ENCODE measurements at places on chromosomes 7 and 10.

GRCh38 chr10:14173391-14173705 lies 157.4 kb downstream of the FRMD4A start:
- no peak for DNase-seq

DNA sequence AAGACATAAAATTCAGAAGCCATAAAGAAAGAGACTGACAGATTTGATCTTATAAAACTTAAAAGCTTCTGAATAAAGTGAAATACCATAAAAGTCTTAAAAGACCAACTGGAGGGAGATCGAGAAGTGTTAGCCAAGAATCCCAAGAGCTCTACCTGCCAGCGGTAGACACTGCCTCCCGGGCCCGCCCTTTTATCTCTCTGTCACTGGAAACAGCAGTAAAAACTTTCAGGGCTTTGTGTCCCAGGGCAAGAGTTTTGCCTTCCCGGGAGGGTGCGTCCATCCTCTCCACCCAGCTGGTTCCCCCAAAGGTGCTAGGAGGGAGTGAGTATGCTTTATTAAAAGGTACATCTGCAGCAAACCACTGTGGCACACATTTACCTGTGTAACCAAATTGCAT lies 5.8 kb downstream of the PLA2G12B start:
- no peak for DNase-seq

DNA sequence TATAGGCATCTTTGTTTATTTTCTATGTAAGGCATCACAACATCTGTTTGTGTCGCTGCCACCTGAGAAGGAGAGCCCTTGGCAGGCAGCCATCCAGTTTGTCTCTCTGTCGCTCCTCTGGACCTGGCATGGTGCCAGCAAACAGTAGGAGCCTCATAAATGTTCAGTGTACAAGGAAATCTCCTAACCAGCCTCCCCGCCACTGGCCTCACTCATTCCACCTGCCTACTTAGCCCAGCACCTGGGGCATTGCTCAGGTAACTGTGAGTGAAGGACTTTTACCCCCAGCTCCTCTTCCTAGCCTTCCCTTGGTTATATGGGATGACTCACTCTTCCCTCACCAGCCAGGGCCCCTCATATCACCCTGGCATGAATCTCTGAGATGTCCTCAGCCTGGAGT lies 61.7 kb upstream of the NPTX2 start:
- no peak for DNase-seq

DNA sequence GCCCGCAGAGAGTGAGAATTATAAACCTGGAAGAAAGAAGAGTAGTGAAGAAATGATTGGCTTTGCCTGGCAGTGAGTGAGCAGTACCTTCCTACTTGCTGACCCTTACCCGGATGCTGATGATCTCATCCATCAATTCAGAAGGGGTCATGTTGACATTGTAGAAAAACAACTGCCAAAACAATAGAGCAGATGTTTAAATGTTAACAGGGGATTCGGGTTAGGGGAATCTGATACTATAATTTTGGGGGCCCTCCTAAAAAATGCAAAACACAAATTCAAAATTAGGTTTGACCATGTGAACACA lies 78.1 kb downstream of the MYOF start:
- no peak for DNase-seq

DNA sequence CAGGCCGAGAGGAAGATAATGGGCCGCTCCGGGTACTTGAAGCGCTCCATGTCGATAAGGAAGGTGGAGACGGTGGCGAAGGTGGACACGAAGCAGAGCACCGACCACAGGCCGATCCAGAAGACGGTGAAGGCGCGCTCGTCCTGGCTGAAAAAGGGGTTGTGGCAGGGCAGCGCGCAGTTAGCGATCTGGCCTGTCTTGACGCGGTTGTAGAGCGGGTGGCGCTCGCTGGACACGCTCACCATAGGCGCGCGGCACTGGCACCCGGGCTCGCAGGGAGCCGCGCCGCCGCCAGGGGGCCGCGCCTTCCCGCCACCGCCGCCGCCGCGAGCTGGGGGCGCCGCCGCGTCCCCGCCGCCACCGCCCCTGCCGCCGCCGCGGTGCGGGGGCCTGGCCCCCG lies 1.6 kb downstream of the FZD8 start:
- peak; percentile 63 for DNase-seq

DNA sequence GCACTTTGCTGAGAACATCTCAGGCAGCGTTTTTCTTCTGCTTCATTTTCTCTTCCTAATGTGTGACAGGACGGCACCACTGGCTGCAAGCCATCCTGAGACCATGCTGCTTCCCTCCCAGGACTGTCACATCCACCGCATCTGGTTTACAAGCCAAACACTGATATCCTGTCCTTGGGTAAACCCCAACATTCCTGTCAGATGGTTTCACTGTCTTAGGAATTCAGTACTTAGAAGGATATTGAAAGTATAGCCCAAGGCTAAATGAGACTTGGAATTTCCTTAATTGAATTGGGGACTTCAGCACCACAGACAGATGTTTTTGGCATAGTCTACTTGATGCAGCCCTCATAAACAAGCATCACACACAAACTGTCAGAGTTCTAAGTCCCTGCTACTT lies 74.2 kb upstream of the PLXNA4 start:
- DNase-seq = no peak

GRCh38 chr10:60666221-60666620 lies 112.1 kb upstream of the CDK1 start:
- no peak for DNase-seq

DNA sequence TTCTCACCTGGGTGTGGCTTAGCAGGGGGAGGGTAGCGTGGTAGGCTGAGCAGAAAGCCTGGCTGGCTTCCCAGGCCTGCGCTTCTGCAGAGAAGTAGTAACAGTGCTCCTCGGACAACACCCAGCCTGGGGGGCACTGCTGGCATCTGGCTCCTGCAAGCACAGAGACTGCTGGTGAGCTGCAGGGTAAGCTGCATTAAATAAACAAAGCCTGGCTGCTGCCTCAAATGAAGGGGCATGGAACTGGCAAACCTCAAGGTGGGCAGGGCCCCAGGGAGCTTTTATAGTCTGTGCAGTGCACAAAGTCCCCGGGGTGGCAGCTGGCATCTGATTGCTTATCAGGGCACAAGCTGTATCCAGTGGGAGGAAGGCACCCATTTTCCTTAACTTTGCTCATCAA lies 3.9 kb downstream of the KLRG2 start:
- DNase-seq = no peak

DNA sequence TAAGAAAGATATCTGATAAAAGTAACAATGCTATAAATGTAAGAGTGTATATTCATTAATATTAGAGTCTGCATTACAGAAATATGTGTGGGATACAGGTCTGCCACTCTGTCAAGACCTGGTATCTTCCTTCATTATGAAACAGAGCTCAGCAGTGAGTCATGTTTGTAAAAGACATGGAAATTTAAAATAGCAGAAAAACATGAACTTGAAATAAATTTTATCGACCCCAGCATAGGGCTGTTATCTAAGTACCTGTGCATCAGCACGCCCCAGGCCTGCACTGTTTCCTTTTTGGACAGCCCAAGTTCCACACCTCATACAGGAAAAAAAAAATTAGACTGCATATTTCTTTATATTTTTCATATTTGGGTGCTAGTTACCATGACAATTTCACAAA lies 58.0 kb upstream of the ZPBP start:
- DNase-seq = no peak
